Fibroblast of skin of left quadriceps (primary cell): ENCODE measurements at places on chromosomes 5 and 9.
A peak's percentile ranks its signal among the peaks of the same experiment; 100 is the strongest.

DNA sequence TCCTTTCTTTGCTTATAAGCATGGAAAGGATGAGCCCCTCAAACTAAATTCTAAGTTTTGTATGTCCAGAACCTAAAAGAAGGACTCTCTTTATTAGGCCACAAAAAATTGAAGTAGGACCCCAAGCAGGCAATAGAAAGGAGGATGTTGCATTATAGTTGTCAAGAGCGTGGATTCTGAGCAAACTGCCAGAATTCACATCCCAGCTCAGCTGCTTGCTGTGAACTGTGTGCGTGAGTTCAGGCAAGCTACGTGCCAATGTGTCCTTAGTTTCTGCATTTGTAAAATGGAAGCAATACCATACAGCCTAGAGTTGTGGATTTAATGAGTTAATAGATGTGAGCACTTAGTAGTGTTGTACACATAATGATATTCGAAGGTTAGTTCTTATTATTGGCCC, 70.6 kb upstream of the SLC44A1 start:
- DNase-seq = no peak

DNA sequence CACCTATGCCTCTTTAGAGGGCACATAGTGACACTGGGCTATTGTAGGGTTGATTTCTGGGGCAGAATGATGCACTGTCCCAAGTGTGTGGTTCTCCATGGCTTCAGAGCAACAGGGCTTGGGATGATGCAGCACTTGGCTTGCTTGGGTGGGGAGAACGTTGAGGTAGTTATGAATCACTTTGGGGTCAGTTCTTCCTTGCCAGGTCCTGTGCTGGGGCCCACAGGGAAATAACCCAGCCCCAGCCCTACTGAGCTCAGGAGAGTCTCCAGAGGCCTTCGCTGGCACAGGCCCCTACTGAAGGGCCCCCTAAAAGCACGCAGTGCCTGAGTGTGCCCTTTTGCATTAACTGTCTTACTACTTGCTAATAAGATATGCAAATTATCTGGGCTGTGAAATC, 24.2 kb downstream of the JADE2 start:
- no peak for DNase-seq

DNA sequence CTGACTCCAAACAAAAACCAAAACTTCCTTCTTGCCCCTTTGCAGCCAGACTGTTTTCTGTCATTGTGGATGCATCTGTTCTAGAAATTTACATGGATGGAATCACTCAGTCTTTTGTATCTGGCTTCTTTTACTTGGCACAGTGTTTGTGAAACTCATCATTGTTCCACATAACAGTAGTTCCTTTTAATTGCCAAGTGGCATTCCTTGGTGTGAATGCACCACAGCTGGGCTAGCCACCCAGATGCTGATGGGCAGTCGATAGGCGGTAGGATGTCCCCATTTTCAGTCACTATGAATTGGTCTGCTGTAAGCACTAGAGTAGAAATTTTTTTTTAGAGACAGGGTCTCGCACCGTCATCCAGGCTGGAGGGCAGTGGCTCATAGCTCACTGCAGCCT, 6.3 kb upstream of the CLPTM1L start:
- DNase-seq = no peak

DNA sequence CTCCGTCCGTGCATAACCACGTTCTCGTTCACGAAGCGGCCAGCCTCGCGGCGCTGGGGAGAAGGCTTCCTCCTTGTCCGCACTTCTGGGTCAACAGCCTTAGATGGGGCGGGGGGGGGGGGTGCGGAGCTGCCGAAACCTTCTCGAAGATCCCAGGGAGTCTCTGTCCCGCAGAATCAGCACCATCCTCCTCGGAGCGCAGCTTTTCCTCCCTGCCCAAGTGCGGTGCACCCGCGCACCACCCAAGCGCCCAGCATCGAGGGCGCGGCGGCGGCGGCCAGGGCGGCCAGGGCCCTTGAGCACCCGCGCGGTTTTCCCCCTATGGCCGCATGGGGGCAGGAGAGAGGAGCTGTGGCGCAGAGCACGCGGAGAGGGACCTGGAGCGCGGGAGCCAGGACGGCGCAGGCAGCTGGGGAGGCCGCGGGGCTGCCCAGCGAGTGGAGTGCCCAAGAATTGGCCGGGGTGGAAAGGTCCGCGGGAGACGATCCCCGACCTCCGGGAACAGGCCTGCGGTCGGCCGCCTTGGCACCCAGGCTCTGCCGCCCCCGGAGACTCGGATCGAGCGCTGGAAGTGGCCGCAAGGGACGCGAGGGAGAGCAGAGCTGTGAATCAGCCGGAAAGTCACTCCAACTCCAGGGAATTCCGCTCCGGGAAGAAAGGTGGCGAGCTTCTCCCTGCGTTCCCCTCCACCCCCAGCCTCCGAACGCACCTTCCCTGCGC, 43.1 kb downstream of the TMEM174 start:
- DNase-seq = peak; percentile 51

- no peak for DNase-seq
Measured at GRCh38 chr5:42887575-42887974, 75.9 kb upstream of the SELENOP start.

- DNase-seq = no peak
Measured at GRCh38 chr5:355379-355935, 33.9 kb downstream of the AHRR start.

DNA sequence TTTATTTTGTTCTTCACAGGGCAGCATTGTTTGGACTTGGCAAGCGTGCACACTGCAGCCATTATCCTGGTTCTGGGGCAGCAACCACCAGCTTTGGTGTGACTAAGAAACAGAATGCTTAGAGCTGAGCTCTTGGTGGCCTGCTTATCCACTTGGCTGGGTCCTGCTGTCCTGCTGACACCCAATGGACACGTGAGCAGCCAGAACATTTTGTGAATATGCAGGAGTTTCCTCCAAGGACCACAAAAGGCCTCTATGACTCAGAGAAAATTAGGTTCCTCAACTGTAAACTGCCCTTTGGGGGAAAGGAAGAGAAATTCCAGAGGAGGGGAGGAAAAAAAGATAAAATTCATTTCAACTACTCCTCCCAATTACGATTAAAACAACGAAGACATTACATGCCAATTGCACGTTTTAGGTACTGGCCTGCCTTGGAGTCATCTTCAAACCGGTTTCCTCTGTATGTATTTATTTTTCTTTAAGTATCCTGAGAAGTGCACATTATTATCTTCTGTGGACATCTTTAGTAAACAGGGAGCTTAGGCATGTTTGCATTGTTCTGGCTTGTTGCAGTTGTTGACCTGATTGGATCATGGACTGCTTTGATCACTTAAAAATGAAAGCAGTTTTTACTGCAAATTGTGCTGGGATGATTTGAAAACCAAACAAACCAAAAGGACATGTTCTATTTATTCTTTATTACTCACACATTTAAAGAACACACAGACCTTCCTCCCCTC, 82.3 kb upstream of the TLE4 start:
- no peak for DNase-seq

- DNase-seq = no peak
Measured at GRCh38 chr5:134447815-134448520, 36.3 kb upstream of the CDKN2AIPNL start.

GRCh38 chr9:95533996-95534680, 17.4 kb upstream of the PTCH1 start:
- no peak for DNase-seq

- no peak for DNase-seq
Measured at GRCh38 chr5:172082180-172082579, 75.7 kb upstream of the FBXW11 start.

- no peak for DNase-seq
Measured at GRCh38 chr9:17611917-17612316, 33.1 kb downstream of the SH3GL2 start.

GRCh38 chr5:77921094-77921768, 145.1 kb upstream of the TBCA start:
- no peak for DNase-seq

DNA sequence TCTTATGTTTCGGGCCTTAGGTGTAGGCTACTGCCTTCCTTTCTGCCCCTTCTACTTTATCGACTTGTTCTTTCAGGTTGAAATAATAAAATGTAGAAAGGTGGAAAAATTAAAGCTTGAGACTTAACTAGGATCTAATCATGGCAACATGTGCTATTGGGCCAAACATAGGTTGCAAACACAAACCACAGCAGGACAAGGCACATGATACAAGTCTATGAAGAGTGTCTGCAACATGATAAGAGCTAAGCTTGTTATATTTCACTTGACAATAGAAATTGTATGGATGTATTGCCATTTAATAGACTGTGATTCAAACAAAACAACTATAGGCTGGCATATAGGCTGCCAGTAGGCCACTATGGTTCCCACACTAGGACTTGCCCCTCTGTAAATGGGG, 1.7 kb upstream of the ERAP2 start:
- DNase-seq = no peak

DNA sequence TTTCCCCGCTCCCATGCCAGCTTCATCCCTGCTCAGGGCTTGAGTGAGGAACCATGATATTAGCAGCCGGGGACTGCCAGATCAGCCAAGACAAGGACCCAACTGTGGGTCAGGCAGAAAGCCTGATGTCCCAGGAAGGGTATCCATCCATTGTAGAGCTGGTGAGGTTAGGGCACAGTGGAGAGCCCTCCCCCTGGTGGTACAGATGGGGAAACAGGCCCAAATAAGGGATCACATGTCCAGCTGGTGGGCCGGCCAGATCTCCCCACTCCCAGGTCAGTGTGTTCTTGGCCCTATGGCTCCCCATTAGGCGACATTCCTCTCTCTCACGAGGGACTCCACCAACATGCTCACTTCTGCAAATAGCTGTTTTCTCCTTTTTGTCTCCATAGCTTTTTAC, 9.0 kb downstream of the CDX1 start:
- DNase-seq = no peak

DNA sequence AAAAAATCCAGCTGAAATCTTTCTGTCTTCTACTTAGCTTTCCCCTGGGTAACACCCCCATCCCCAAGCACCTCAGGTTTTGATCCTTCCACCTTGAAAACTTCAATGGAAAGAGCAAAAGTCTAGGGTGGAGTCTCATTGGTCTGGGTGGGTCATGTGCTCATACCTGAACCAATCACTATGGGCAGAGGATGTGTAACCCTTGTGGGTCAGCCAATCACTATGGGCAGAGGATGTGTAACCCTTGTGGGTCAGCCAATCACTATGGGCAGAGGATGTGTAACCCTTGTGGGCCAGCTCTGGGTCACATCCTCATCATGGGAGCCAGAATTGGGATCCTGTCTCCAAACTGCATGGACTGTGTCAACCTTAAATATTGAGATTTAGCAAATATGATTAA, 18.5 kb downstream of the NAIF1 start:
- DNase-seq = no peak

GRCh38 chr9:4661165-4661564, 929 bp upstream of the PLPP6 start:
- no peak for DNase-seq

- DNase-seq = no peak
Measured at GRCh38 chr5:37926732-37927131, 86.9 kb upstream of the GDNF start.

DNA sequence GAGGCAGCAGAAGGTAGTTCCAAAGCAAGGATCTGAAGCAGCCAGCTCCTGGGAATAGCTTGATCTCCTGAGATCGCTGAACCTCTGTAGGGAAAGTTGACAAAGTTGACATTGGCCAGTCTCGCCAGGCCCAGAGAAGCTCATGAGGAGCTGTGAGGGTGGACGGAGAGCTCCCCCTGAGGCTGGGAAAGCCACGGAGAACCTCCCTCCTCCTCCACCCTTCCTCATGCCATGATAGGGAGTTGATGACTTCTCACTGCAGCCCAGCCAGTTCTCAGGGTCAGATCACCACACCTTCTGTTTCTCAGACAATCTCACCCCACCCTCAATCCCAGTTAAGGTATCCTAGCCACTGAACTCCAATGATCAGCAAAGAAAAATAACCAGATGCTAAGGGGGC, 30.4 kb upstream of the KCNV2 start:
- DNase-seq = no peak

- peak; percentile 36 for DNase-seq
Measured at GRCh38 chr5:54581831-54582548, 64.4 kb downstream of the SNX18 start.

- peak; percentile 31 for DNase-seq
Measured at GRCh38 chr5:169893571-169893970, 86.7 kb downstream of the INSYN2B start.

DNA sequence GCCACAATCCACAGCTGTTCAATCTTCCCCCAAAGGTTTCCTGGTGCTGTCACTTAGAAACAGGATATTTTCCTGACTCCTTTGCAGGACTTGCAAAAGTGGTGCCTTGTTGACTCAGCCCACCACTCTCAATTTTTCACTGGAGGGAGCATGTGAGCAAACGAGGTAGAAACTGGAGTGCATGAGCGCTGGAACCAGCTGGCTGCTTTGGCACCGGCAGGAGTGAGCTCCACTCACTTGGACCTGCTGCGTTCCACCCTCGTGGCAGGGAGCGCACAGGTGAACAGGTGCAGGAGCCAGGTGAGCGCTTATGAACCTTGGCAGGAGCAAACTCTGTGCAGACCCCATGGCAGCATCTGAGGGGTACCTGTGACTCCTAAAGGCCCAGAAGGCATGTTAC, 364.1 kb upstream of the RORB start:
- DNase-seq = no peak

DNA sequence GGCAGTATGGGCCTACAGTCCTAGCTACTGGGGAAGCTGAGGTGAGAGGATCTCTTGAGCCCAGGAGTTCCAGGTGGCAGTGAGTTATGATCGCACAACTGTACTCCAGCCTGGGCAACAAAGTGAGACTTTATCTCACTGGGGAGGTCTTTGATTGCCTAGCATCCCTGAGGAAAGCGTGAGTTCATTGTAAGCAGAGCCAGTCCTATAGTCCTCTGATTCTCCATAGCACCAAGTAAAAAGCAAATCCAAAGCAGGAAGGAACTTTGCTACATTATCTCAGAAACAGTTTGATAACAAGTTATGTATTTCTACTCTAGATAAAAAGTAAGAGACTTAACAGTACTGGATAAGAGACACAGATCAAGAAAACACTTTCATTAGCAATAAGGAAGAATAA, 37.6 kb downstream of the ANKRD31 start:
- no peak for DNase-seq

- DNase-seq = peak; percentile 25
Measured at GRCh38 chr9:84207491-84207951, 133.0 kb downstream of the SLC28A3 start.

DNA sequence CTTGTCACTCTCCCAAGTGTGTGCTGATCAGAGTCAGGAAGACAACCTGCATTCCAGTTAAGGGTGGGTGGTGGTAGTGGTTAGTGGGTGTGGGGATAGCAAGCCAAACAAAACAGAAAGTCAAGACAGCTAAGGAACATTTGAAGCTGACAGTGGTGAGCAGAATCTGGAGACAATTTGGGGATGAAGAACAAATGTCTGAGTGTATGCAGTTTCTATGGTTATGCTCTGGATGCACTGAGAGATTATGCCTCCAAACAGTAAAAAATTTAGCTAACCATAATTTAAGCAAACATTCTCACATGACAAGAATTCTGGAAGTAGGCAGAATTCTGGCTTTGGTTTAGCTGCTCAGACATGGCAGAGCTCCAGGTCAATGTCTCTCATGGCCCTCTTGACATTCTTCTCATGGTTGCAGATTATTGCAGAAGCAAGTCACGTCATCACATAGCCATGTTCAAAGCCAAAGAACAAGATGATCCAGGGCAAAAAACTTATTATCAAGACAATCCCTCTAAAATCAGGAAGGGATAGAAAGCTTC, 148.7 kb downstream of the LURAP1L start:
- DNase-seq = peak; percentile 99
